Activated effector memory CD4-positive, alpha-beta T cell treated with anti-CD3 and anti-CD28 coated beads, Interleukin-2, amount 50 U/mL, for 16 hours (primary cell): ENCODE measurements at places on chromosomes 12 and 14.

DNA sequence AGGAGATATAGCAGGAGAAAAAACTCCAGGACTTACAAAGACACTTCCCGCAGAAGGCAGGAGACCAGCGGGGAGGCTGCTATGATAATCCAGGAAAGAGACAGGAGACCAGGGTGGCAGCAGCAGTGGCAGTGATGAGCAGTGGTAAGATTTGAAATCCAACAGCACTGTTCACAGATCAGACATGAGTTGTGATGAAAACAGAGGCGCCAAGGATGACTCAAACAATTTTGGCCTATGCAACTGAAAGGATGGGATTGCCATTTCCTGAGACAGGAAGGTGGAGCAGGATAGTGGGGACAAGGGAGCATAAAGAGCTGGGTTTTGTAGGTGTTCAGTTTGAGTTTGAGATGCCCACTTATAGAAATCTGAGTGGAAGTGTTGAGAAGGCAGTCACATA, 108.6 kb upstream of the DYRK2 start:
- no peak for DNase-seq

GRCh38 chr12:88145567-88146505, 3.7 kb downstream of the TMTC3 start:
- DNase-seq = no peak

- no peak for DNase-seq
Measured at GRCh38 chr14:87080146-87080545, 912.8 kb downstream of the GALC start.

DNA sequence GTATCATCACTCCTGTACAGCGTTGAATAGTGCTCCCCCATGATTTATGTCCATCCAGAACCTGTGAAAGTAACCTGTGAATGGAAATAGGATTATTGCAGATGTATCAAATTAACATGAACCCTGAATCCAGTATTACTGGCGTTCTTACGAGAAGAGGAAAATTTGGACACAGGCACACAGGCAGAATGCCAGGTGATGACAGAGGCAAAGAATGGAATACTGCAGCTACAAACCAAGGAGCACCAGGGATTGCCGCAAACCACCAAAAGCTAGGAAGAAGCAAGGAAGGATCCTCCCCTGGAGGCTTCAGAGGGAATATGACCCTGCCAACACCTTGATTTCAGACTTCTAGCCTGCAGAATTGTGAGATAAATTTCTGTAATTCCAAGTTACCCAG, 113.5 kb upstream of the EGLN3 start:
- DNase-seq = no peak

- DNase-seq = no peak
Measured at GRCh38 chr14:38257507-38257906, 1.6 kb upstream of the CLEC14A start.

DNA sequence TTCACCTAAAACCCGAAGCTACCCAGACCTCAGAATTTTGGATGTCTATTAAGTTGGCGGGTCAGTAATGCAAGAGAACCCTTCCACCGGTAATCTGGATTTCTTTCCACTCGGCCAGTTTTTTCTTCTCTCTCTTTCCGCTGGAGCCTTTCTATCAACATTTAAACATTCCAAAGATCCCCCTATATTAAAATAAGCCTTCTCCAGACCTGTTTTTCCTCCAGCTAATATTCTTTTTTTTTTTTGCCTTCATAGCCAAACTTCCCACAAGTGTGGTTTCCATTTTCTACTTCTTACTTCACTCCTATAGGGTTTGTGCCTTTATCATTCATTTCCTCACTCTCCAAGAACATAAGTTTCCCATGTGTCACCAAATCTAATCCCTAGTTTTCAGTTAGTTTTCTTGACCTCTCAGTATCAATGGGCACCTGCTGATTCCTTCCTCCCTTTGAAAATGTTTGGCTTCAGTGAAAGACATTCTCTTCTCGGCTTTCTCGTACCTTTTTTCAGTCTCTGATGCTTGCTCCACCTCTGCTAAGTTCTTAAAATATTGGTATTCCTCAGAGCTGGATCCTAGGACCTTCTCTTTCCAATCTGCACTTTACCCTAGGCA, 583 bp upstream of the SDR39U1 start:
- DNase-seq = no peak

DNA sequence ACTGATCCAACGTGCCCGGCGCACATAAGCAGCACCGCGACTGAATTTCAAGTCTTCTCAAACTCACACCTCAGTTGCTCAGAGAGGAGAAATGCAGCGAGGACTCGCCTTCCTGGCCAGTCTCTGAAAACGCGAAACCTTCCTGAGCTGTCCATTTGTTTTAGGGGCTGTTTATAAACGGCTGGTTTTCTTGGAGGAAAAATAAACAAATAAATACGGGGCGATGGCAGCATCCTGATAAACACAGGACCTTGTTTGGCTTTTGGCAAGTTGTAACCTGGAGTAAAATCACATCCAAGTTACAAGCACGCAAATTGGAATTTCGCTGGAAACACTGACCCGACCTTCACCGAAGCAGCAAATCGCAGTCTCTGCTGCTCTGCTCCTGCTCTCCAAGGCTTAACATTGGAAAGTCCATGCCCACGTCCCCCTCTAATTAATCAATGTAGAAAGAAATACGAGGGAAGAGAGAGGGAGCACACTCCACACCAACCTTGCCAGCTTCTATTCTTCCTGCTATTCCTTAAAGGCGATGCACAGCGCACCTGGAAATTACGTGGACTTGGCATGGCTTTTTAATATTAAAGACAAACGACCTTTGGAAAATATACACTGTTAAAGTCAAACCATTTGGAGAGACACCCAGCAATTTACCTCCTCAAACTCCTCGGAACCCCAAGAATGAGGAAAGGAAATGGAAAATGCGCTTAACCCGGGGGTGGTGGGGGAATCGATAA, 248.8 kb downstream of the APAF1 start:
- DNase-seq = no peak

GRCh38 chr12:91327131-91327530, 144.5 kb upstream of the DCN start:
- no peak for DNase-seq

DNA sequence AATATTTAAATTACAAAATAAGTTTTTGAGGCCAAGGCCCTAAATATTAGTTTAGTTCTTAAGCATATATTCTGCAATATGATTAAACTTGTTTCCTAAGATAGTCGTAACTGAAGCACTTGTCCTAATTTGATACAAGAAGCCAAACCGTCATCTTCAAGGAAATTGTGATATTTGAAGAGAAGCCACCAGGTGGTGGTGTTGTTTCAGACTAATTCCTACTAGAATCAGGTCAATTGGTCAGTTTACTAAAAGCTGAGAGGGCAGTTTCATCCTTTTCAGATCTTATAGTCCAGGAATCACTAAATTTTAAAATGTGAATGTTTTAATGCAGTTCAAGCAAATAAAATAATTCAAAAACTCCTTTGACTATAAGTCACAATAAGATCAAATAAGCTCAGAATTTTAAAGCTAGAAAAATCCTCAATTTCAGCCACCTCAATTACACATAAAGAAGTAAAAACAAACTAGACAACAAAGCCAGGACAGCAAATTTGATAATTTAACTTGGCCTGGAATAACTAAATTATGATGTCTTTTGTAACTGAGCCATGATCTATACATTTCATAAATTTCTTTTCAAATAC, 7.1 kb upstream of the ARL1 start:
- no peak for DNase-seq

GRCh38 chr12:113098441-113099028, 37.0 kb downstream of the RASAL1 start:
- peak; percentile 86 for DNase-seq

DNA sequence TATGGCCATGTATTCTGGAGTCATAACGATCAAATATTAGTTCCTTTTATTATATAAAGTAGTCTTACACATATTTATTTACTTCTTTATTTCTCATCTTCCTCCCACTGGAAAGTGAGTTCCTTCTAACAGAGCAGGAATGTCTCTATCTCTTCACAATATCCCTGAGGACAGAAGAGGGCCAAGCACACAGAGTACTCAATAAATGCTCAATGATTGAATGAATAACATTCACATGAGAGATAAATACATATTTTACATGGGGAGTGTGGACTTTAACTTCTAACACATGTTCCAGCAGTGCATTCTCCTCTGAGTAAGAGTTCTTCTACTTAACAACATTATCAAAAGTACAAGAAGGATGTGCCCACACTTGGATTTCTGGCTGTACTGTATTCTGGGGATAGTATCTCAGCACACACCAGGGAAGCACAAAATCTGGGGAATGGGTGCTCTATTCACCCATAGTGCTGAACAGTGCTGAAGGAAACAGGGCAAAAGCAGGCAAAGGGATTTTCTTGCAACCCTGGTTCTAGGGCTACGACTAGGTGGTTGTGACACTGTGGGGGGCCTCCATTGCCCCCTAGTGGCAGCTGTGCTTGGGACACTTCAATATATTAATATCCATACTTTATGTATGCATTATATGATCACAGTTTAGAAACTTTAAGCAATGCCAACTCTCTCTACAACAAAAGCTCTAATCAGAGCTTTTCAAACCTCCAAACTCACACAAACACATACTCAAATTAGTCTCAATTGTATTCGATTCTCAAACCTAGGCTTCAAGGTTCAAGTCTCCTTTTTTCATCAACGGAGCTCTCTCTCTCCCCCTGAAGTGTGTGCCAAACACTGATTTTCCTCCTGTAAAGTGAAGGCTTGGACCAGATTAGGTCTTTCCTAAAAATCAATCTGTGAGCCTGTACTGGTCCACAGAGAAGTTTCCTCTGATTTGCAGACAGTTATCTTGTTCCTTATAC, 115.5 kb downstream of the SLC2A13 start:
- DNase-seq = peak; percentile 82

DNA sequence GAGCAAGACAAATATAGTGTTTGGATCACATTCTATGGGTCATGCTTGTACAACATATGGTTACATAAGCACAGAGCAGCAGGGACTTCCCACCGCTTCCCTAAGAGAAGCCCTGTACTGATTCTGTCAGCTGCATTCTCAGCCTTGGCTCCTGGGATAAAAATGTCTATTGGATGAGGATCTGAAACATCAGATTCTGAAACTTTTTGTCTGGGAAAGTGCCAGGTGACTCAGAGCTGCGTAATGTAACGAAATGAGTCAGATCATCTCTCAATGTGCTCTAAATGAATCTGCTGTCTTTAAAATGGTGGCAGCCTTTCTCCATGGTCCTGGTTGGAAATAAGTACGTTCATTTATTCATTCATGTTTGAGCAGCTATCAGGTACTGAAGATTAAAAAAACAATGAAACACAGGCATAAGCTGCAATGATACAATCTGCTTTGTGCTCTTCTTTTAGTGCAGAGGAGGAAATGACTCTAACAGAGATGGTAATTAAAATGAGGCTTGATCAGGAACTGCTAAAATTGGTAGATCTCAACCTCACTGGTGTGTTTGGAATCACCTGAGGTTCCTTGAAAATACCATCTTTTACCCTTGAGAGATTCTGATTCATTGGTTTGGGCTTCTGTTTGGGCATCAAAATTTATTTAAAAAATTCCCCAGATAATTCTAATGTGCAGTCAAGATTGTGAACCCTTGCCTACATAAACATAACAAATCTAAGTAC, 99.1 kb upstream of the NAP1L1 start:
- peak; percentile 77 for DNase-seq

- DNase-seq = no peak
Measured at GRCh38 chr14:42322531-42323284, 716.0 kb downstream of the LRFN5 start.

DNA sequence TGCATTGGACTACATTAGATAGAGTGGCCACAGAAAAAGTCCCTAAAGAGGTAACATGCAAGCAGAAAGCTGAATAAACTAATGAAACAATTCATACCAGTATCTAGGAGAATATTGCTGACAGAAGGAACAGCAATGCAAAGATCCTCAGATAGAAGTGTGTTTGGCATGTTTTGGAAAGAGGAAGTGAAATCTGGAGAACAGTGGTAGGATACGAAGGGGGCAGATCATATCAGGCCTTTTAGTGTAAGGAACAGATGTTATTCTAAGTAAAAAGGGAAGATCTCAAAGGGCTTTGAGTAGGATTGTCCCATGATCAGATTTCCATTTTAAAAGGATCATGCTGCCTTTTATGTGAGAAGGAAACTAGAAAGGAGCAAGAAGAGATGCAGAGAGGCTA, 342.9 kb downstream of the PAWR start:
- DNase-seq = no peak

DNA sequence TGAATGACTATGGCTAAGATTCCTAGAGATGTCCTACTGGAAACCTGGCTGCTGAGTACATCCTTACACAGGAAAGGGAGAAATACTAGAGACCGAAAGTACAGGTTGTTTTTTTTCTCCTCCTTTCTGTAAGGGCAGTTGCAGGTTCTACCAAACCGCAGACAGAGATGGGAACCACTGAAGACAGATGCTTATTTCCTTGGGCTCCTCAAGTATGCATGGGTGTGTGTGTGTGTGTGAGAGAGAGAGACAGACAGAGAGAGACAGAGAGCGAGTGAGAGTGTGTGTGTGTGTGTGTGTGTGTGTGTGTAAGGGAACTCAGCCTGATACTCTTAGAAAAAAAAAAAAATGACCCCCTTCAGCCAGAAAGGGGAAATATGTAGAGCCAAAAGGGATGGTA, 42.5 kb downstream of the MAP4K5 start:
- DNase-seq = no peak

DNA sequence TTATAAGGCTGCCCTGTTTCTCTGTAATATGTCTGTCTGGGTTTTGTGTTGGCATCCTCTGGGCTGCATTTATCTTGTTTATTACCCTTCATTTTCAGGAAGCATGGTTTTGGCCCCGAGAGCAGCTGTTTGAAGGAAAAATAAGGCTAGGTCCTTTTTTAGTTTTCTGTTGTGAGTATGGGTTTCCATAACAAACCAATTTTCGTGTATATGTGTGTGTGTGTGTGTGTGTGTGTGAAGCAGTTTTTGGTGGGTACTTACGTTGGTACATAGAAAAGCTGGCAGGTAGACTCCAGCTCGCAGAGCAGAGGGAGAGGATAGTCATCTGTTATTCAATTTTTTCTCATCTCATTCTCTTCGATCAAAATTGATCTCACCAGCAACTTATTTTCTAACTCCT, 52.5 kb downstream of the MAPKAPK5 start:
- DNase-seq = no peak

DNA sequence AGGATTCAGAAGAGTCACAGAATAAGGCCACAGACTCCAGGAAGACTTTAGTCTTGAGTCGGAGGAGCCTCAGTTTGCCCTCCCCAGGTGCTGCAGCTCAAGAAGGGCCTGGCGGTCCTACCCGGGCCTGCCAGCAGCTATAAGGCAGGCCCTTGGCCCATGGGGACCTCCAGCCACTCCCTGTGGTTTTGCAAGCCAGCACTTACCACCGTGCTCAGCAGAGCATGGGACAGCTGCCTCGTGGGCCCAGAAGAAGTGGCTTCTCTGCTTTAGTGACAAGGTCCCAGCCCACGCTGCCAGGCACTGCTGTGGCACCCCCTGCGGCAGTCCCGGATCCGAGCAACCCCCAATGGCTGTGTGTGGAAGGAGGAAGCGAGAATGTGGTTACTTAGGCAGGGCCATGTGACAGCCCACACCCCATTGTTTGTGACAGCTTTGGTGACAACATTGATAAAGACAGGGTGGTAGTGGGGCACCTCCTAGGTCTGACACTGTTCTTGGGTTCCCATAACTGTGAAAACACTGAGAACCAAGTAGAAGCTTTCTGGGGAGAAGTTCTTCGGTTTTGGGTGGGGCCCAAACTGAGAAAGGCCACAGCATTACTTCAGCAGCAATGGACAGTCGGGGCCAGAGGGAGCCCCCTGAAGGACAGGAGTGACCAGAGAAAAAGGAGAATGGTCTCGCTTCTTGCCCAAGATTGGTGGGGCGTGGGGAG, at the start of gene SELPLG:
SELPLG (minus strand) TSS at position 361 of the 715 bp plus-strand sequence. CDS start 9,587 bp downstream, outside the sequence.
- peak; percentile 92 for DNase-seq
